GM13977 (cell line): ENCODE measurements at places on chromosomes 11 and 22.

GRCh38 chr11:24064309-24064903, 432.4 kb upstream of the LUZP2 start:
- no peak for DNase-seq

- DNase-seq, result peak; percentile 55
Measured at GRCh38 chr22:41447435-41448188, 1.0 kb upstream of the TOB2 start.

GRCh38 chr22:45892681-45893461, 84.1 kb downstream of the WNT7B start:
- no peak for DNase-seq

- no peak for DNase-seq
Measured at GRCh38 chr11:122285070-122285988, 169.3 kb upstream of the BLID start.

- DNase-seq, result no peak
Measured at GRCh38 chr11:16179676-16180075, 176.7 kb downstream of the SOX6 start.

DNA sequence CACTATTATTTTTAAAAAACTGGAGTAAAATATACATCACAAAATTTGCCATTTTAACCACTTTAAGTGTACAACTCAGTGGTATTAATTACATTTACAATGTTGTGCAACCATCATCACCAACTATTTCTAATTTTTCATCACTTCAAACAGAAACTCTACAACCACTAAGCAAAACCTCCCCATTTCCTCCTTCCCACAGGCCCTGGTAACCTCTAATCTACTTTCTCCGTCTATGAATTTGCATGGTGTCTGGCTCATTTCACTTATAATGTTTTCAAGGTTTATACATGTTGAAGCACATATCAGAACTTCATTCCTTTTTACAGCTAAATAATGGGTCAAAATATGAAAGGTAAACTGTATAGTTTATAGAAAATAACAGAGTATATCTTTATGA, 24.4 kb downstream of the DDI1 start:
- no peak for DNase-seq
